Hematopoietic multipotent progenitor cell treated with erythropoietin and hydrocortisone succinate and interleukin-3 and kit ligand, for 8 days (in vitro differentiated cells): ENCODE measurements at places on chromosomes 7 and 10.

GRCh38 chr10:62068464-62068863 lies 167.0 kb downstream of the ARID5B start:
- no peak for DNase-seq

DNA sequence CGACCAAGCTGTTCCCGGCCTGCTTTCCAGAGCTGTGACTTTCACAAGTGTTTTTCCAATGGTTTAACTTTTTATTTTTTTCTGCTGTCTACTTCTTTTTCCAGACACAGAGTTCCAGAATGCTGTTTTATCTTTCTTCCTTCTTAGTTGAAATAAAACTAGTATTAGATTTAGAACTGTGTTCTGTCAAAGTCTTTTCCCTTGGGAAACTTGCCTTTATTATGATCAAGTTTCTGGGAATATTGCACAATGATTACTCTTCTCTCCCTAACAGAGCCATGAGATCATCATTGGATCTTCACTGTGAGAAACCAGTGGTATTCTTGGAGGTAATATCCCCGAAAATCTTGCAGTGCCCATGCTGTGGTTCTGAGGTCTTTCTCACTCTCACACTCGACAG lies 104.9 kb upstream of the KCND2 start:
- DNase-seq: no peak

GRCh38 chr10:66572700-66573099 lies 353.1 kb upstream of the LRRTM3 start:
- no peak for DNase-seq

GRCh38 chr7:147079921-147080420 lies 963.4 kb downstream of the CNTNAP2 start:
- DNase-seq: no peak

DNA sequence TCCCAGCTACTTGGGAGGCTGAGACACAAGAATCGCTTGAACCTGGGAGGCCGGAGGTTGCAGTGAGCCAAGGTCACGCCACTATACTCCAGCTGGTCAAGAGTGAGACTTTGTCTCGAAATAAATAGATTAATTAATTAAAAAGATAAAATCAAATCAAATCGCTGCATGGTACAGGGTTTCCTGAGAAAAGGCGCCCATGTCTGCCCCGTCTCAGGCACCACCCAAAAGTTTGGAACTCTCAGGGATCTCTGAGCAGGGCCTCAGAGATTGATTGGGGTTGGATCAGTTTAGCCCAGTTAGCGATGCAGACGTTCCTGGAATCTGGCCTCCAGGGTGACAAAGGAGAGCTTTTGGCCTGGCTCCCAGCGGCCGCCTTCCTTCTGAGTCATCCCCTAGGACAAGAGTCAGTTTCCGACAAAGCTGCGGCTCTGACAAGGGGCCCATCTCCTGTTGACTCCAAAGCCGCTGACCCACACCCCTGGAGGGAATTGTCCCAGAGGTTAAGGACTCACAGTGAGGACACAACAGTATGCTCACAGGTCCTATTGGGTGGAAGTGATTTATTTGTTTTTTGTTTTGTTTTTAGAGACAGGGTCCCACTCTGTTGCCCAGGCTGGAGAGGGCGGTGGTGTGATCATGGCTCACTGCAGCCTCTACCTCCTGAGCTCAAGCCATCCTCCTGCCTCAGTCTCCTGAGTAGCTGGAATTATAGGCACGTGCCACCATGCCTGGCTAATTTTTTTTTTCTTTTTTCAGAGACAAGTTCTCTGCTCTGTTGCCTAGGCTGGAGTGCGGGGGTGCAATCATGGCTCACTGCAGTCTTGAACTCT lies 6.8 kb downstream of the ORAI2 start:
- DNase-seq: no peak

DNA sequence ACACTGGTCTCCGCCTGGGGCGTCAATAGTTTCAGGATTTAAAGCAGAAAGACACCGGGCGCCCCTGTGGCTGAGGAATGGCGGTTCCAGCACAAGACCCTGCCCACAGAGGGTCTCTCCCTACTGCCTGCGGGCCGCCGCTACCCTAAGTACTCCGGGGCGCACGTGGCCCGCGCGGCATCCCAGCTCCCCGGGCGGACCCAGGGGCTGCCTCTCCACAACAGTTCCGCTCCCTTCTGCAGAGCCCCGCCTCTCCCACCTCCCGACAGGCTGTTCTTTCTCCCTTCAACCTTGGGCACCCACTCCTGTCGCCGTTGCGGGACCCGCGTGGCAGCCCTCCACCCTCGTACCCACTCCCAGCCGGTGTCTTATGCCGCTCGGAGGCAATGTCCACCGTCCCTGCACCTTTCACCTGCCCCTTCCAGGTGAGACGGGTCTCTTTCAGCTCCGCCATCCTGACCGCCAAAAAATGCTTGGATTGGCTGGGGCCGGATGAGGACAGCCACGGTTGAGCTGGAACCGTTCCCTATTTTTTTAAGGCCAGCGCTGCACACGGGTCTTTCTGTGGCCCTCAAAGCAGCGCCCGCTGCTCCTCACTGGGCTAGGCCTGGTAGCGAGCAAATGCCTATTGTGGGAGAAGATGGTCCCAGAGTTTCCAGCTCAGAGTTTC lies 1.6 kb upstream of the NKX2-3 start:
- peak; percentile 18 for DNase-seq

GRCh38 chr10:1608851-1609647 lies 128.3 kb downstream of the ADARB2 start:
- no peak for DNase-seq

GRCh38 chr7:104005197-104005596 lies 15.7 kb upstream of the RELN start:
- no peak for DNase-seq

DNA sequence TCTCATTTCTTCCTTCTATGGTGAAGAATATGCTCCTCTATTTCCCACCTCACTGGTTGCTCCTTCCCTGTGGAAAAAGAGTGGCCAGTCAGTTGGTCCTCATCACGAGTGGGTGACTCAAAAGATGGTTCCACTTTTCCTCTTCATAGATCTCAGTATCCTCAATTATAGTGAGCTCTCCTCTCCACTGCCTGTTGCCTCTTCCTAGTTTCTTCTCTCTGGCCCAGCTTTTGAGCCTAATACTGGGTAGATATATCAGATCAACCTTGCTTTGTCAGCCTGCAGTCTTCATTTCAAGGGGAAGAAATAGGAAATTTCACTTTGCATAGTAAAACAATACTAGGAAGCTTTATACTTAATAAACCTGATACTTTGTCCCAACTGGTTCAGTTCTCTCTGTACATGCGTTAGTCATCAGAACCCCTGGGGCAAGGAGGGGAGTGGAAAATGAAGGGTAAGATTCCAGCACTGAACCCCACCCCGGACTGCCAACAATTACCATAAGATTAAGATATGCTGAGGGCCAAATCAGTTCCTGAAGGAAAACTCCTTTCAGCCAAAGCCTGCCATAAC lies 15.5 kb upstream of the WNT16 start:
- no peak for DNase-seq

GRCh38 chr10:122504610-122504950 lies 43.2 kb downstream of the HTRA1 start:
- no peak for DNase-seq

DNA sequence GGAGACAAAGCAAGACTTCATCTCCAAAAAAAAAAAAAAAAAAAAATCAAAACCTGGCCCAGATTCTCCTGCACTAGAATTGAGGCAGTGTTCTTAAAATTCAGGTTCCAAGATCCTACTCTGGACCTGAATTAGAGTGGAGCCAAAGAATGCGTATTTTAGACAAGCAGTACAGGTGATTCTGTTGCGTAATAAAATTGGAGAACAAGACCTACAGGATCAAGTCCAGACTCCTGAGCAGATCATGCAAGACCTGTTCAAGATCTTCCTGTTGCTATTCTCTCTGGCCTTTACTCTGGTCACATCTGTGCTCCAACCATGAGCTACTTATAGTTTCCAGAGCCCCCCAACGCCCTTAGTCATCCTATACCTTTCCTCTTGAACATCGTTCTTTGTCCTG lies 51.5 kb upstream of the RSBN1L start:
- no peak for DNase-seq

DNA sequence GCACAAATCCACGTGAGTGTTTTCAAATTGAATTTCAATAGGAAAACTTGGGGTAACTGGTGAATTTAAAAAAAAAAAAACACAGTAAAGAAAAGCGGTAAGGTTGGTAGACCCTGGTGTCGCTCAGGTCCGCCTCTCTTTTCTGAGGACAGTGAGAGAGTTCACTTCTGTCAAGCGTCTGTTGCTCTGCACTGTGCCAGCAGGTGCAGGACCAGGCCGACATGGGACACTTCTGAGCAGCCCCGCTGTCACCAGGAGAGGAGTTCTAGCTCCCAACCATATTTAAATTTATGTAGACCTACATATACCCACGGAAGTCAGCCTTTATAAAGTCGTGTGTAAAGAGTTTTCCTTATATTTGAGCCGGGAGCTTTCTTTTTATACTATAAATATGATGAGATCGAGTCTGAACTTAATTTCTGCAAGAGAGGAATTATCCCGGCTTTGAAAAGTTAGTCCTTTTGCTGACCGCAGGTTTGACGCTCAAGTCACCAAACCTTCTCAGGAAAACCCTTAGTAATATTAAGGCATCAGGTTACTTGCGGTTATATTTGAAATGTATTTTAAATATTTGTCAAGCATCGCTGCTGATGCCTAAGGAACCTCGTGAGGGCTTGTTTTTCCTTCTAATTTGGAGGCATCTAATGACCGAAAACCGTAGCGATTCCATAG lies 531 bp downstream of the IKZF1 start:
- peak; percentile 84 for DNase-seq

GRCh38 chr7:2175091-2175490 lies 57.7 kb downstream of the MAD1L1 start:
- DNase-seq: no peak

DNA sequence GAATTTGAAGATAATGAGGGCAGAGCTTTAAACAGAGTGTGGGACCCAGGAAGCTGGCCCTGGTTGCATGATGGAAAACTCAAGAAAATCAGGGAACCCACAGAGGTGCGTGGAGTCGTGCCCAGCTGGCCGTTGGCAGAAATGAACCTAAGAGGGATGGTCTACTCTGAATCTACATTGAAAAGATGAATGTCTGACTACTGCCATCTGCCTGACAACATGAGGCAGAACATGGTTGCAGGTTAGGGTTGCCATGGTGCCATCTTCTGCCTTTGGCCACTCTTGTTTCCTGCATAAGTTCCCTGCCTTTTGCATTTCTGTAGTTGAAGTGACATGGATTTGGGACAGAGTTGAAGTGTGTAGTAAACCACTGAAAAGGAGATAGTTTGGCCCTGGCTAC lies 138.5 kb upstream of the COBL start:
- DNase-seq: no peak

GRCh38 chr7:82275342-82275741 lies 168.2 kb downstream of the CACNA2D1 start:
- no peak for DNase-seq

DNA sequence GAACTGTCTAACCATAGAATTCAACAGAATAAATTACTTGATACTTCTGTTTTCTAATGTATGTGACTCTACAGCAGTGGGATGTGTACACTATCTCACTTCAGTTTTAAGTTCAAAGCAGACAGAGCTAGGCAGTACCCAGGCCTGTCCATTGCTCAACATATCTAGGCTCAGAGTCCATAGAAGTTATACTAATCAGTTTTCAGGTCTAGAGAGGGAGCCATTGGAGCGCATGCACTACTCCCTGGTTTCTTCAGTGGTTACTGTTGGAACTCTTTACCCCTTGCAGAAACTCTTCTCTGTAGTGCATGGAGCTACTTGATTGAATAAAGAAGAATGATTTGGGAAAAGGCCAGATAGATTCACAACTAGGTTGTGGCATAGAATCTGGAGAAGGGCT lies 4.4 kb downstream of the CD36 start:
- peak; percentile 47 for DNase-seq

DNA sequence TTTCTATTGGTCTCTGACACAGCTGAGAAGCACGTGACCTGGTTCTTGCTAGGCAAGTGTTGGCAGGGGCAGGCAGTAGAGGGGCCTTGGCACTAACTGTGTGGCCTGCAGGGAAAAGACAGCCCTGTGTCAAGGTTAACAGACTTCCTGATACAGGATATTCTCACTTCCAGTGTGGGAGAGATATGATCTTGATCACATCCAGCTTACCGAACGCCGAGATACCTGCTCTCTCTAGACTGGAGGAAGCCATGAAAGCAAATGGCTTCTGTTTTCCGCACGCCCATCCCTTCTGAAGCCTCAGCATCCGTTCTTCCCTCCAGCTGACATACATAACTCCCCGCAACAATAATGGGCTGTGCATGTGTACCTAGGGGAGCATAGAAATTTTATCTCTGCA lies 79.4 kb downstream of the VSTM4 start:
- no peak for DNase-seq

GRCh38 chr7:493661-494251 lies 25.9 kb downstream of the PDGFA start:
- DNase-seq: no peak

DNA sequence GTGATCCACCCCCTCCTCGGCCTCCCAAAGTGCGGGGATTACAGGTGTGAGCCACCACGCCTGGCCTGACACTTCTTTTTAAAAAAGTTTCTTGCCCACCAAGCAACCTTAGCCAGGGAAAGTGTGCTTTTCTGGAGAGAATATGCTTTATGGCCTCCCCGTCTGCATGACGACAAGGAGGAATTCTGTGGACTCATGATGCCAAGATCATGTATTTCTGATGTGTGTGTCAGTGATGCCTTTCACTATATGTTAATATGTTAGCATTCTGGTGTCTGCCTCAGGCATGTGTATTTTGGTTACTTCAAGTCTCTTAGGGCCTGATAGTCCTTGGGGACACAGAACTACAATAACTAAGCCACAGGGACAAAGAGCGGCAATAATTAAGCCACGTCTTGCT lies 2.1 kb downstream of the PDSS1 start:
- DNase-seq: no peak

- no peak for DNase-seq
These were observed 53.1 kb downstream of the GNAI1 start for GRCh38 chr7:80187727-80188126.

DNA sequence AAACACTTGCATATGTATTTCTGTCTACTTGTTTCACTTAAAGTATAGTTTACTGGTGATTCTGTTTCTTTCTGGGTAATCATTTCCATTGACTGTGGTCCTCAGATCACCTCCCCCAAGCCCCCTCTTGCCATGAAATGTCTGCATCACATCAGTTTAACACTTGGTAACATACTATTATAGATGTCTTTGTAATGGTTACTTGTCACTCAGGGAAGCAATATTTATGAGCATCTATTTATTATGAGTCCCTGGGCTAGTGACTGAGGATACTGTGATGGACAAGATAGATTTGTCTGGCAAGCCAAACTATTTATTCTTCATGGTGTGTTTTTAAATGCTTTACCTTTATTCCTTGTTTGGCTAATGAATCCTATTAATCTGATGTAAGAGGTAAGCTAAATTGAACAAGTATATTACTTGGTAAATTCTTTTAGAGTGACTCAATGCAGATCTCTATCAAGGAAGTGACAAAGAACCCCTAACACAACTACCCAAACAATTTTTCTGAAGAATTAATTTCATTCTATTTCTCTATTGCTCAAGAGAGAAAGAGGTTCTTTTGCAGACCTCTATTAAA lies 270.9 kb downstream of the RELN start:
- DNase-seq: no peak

- no peak for DNase-seq
These were observed 21.1 kb downstream of the NCAPG2 start for GRCh38 chr7:158683541-158683940.
